Hematopoietic multipotent progenitor cell treated with erythropoietin and hydrocortisone succinate and interleukin-3 and kit ligand, for 17 days (in vitro differentiated cells): ENCODE measurements at places on chromosomes 16 and 17.

DNA sequence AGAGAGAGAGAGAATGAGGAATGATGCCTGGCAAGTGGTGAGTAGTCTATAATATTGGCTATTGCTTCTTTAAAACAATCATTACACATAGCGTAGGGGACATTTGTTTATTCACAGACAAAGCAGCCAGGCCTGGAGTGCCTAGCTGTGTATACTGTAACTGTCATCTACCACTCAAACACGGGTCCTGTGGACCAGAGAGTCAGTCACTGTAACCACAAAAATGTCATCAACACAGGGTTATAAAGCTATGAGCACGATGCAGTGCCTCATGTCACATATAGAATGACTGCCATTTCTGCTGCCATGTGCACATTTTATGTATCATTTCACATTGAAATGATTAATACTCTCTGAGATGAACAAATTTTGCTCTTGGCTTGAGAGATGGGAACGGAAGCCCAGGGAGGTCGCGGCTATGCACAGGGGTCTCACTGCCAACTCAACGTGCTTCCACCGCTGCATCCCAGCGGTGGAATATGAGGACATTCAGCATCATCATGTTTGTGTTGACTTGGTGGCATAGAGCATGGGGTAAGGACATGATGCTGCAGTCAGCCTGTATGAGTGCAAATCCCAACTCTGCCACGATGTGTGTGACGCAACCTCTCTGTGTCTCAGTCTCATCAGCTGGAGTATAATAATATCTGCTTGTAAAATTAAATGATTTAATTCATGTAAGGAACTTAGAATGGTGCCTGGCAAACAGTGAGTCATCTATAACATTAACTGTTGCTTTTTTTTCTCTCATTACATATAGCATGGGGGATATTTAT lies 3.3 kb downstream of the MT1H start:
- DNase-seq = no peak

DNA sequence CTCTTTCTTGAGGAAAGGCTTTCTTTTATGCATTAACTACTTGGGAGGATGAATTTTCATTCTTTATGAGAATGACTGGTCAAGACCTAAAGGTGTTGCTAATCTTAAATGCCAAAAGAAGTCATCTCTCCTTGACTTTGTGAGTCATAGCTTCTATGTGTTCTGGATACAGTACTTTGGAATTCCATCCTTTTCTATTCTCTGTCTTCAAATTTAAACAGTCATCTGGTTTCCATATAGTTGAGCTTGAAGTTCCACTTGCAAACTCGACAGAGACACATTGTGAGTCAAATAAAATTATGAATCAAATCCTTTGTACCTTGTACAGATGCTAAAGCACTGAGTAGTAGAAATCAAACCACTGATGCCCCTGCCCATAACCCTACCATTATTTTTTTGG lies 271.9 kb upstream of the PMFBP1 start:
- DNase-seq = no peak

DNA sequence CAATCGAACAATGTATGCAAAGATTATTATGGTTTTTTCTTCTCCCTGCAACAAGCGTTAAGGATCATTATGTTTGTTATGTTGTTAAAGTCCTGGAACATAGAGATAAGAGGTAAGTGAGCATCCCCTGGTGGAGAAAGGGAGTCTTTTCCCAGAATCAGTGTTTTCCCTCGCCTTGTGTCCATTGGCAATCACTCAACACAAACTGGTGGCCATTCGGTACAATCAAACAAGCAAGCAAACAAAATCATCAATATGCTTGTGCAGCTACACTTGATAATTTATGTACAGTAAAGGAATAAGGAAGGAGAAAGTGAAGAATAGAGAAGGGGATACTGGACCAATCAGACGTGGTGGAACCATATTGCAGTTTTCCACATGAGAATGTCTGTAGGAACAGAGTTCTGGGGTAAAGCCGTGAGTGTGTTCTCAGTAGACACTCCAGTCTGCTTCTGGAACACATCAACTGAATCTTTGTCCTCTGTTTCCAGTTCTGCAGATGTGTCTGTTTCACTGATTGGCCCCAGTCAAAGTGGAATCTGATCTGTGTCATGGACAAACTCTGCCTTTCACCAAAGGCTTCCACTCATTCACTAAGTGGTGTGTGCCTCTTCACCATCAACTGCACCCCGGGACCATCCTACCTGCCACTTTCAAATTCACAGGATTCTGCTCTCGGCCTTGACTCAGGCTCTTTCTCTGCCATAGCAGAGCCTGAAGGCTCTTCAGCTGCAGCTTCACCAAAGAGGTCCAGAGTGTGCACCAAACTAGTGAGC lies 169.5 kb downstream of the AHSP start:
- DNase-seq = peak; percentile 42

GRCh38 chr17:14813649-14814370 lies 451.3 kb downstream of the PMP22 start:
- no peak for DNase-seq

DNA sequence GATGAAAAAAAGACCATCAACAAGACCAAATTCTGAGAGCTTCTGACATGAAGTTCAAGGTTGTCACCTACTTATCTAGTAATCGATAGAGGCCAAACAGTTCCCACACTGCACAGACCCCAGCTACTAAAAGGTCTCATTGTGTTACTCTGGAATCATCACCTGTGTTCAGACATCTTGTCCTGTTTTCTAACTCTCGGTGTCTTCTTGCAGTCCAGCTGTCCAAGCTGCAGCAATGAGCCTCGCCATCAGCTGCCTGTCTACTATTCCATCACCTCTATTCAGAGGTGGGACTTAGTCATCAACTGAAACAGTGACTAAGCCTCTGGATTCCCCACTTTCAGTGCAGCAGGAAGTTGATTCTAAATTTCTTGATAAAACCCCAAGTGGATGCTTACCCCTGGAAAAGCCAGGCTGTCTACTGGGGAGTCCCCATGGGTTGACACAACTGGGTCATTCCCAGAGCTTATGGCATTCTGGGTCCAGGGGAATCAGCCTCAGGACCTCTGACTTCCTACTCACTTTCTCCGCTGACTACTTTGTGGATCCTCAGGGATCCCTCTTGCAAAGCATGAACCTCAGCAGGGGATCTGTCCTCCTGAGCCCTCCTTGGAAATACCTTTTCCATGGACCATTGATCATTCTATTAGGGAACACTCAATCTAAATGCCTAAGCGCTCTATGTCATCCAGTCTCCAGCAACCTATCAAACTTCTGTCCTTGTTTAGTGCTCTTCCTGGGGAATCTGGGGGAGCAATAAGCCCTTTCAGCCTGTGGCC lies 46.5 kb downstream of the HNF1B start:
- DNase-seq = no peak

GRCh38 chr16:69589434-69590269 lies 23.9 kb downstream of the NFAT5 start:
- no peak for DNase-seq

DNA sequence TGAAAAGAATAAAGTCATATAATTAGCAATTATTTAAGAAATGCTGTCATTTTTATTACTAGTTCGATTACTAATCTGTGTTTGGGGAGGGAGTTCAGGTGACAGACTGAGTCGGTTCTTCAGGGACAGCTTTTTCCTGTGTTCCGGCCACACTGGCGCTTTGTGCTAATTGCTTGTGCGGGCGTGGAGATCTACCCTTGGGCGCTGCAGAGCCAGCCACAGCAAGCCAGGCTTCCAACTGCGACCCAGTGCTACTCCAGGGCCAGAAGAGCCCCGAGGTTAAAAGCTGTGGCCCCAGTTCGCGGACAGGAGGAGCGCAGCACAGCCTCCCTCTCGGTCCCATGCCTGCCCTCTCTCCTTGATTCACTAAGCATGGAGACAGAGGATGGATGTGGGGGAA lies 6.5 kb upstream of the OR2C1 start:
- DNase-seq = no peak

DNA sequence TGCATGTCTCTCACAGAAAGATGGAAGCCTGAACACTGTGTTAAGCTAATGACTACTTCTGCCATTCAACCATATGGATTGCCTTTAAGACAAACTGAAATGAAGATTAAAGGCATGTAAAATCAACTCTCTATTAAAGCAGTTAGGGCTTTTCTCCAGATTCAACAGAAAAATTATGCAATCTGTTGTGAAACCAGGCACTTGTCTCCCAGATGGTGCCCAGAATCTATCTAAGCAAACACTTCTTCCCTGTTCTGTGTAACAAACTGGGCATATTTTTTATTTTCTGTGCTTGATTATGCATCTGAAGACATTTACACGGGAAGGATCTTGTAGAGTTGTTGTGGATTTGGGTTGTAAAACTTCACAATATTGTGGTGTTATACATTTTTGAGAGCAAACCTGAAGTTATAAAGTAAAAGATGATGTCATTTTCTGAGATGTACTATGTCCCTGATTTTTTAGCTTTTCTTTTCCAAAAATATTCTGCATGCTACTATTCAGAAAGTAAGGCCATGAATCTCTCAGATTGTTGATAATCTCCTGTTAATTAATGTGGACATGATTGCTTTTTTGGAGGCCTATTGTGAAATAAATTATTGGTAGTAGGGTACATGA lies 1550.3 kb downstream of the CDH8 start:
- no peak for DNase-seq

- no peak for DNase-seq
Measured at GRCh38 chr16:15459791-15460190, 25.4 kb downstream of the BMERB1 start.

GRCh38 chr16:75112734-75113491 lies 3.7 kb downstream of the LDHD start:
- DNase-seq = no peak

DNA sequence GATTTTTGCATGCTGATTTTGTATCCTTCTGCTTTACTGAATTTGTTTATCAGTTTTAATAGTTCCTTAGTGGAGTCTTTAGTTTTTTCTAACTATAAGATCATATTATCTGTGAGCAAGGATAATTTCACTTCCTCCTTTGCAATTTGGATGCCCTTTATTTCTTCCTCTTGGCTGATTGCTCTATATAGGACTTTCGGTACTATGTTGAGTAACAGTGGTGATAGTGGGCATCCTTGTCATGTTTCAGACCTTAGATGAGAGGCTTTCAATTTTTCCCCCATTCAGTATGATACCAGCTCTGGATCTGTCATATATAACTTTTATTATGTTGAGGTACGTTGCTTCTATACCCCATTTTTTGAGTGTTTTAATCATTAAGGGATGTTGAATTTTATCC lies 224.5 kb upstream of the CNTNAP4 start:
- no peak for DNase-seq

GRCh38 chr16:25014500-25015147 lies 545 bp downstream of the ARHGAP17 start:
- peak; percentile 43 for DNase-seq

GRCh38 chr17:69761011-69761410 lies 314.0 kb upstream of the KCNJ16 start:
- DNase-seq = no peak

DNA sequence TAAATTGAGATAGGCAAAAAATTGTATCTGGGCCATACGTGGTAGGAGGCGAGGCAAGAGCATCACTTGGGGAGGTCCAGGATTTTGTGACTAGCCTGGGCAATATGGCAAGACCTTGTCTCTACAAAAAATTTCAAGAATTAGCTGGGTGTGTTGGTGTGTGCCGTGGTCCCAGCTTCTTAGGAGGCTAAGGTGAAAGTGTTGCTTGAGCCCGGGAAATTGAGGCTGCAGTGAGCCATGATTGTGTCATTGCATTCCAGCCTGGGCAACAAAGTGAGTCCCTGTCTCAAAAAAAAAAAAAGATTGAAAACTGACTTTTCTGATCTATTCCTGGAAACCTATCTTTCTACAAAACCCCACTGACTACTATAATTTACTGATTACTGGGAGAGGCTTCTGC lies 26.7 kb downstream of the CDK12 start:
- no peak for DNase-seq

DNA sequence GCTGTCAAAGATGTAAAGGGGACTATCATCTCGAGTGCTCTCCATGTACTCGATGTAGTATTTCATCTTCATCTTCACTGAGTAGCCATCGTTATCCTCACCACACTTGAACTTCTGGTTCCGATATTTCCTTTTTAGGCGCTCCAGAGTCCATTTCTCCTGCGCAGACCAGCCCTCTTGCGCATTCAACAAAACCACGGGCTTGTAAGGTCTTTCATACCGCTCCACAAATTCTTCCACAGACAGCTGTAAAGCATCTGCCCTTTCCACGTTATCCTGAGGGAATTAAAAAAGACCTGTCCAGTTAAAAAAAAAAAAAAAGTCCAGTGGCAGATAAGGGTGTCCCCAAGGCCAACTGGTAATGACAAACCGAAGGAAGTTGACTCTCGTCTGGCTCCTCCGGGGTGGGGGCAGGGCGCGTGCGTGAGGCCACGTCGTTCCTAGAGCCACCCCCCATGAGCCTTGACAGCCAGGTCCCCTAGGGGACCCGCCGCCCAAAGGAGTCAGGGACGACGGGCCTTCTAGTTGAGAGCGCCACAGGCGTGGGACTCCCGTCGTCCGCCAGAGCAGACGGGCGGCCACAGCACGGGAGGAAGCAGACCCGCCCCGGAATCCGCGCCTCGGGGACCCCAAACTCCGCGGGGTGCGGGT lies 701 bp downstream of the JMJD6 start:
- DNase-seq = peak; percentile 77

GRCh38 chr16:23901178-23902033 lies 65.6 kb downstream of the PRKCB start:
- DNase-seq = no peak

DNA sequence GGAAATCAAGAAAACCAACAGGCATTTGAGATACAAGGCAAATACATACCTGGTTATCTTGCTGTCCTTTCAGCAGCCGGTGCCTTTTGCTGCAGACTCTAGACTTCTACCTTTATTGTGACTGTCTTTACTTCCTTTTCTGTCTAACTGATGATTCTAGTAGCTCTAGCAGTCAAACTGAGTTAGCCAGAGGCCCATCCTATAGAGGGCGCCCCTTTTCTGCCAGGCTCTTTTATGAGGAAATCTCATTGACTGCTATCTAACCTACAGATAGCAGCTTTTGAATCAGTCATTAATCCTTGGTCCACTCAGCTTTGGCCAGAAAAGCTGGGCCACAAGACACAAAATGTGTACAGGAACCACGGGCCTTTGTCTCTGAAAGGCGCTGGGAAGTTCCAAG lies 87.5 kb upstream of the WSB1 start:
- DNase-seq = no peak

DNA sequence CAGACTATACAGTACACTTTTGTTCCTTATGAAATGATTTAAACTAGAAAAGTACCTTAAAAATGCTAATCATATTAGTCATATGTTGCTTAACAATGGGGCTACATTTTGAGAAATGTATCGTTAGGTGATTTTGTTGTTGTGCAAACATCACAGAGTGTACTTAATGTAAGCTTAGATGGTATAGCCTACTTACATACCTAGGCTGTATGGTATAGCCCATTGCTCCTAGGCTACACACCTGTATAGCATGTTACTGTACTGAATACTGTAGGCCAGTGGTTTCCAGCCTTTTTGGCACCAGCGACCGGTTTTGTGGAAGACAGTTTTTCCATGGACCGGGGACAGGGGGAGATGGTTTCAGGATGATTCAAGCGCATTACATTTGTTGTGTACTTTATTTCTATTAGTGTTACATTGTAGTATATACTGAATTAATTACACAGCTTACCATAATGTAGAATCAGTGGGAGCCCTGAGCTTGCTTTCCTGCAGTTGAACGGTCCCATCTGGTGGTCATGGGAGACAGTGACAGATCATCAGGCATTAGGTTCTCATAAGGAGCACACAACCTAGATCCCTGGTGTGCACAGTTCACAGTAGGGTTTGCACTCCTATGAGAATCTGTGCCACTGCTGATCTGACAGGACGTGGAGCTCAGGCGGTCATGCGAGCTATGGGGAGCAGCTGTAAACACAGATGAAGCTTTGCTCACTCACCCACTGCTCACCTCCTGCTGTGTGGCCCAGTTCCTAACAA lies 35.0 kb upstream of the MRC2 start:
- DNase-seq = no peak
